ENCODE measurements at places on chromosomes 1 and 21.
A peak's percentile ranks its signal among the peaks of the same experiment; 100 is the strongest.

GRCh38 chr1:202591515-202591914, 118.7 kb downstream of the SYT2 start:
- no peak for DNase-seq

DNA sequence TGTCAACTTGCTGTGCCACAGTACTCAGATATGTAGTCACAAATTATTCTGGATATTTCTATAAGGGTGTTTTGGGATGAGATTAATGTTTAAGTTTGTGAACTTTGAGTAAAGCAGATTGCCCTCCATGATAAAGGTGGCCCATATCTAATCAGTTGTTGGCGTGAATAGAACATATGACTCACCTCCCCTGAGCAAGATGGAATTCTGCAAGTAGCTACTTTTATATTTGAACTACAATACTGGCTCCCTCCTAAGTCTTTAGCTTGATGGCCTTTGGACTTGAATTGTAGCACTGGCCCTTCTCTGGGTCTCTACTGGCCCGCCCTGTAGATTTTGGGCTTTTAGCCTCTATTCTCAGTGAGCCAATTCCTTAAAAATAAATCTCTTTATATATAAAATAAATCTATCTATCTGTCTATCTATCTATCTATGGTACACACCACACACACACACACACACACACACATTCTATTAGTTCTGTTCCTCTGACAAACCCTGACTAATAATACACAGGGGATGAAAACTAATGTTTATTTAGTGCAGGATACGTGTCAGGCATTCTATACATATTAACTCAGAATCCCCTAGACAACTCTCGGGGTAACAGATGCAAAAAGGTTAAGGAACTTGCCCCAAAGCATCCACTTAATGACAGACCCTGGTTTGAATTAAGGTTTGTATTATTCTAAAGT, 37.9 kb upstream of the PDC start:
- DNase-seq: no peak

DNA sequence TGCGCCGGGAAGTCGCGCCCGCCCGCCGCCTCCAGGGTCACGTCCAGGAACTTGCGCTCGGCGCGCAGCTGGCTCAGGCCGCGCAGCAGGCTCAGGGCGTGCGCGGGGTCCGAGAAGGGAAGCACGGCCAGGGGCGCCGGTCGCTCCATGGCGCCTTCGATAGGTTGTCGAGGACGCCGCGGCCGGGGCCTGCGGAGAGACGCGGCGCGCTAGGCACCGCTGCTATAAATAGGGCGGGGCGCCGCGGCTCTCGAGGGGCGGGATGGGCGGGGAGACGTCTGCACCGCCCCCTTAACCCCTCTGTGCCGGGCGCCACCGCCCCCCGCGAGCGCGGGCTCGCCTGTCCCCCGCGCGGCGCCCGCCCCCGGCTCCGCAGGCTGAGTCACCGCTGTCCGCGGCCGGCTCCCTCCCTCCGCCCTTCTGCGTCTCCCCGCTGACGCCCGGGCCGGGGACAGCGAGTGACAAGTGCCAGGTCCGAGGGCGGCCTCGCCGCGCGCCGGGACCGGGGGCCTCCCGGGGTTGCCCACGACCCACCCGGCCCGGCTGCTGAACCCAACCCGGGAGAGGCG, at the start of gene KLHL21:
KLHL21 (minus strand) TSS at position 201 of the 569 bp plus-strand sequence; CDS start at position 149, 52 bp downstream.
- DNase-seq: peak; percentile 74

- no peak for DNase-seq
These were observed 33.4 kb downstream of the OR2G3 start for GRCh38 chr1:247638781-247639180.

- peak; percentile 67 for DNase-seq
These were observed 1.1 kb upstream of the ESPN start for GRCh38 chr1:6423321-6423999.

GRCh38 chr21:27132266-27132665, 165.4 kb upstream of the ADAMTS5 start:
- no peak for DNase-seq

DNA sequence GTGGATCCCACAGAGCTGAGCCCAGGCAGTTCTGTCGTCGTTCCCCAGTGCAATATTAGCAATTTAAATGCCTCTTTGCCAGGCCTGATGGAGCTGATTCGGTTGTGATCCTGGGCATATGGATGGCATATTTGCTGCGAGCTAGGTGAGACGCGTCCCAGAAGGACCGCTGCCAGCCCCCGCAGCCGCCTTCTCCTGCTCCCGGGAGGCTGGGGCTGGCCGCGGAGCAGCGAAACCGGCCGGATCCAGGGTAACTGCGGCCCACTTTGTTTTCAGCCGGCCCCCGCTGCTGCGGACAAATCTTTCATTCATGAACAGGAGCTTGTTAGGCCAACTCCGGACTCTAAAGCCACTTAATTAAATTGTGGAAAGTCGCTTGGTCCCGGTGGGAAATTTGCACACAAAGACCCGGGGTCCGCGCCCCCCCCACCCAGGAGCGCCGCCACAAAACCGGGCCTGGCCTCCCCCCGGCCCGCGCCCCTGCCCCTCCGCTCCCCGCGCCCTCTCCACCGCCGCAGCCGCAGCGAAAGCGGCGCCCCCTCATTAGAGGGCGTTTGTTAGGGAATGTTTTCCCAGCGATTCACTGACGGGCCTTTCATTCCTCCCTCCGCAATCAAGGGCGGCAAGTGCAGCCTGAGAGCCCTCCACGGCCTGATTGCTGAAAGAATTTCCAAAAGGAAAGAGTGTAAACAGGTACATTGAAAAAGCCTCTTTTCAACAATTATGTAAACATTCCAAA, 383.3 kb downstream of the RRAGC start:
- DNase-seq: no peak

- DNase-seq: no peak
These were observed 33.7 kb downstream of the XCL2 start for GRCh38 chr1:168509875-168510791.

All from activated CD4-positive, alpha-beta T cell treated with anti-CD3 and anti-CD28 coated beads for 24 hours (primary cell).